ENCODE measurements at places on chromosomes 5 and 9. TPM values are rescaled to one million over a fixed set of nuclear protein-coding genes. Genes with fewer than 3 reads are reported as not detected.

The WDR36 gene
- total RNA-seq: 53.0 TPM

GRCh38 chr5:149810856-149811255 is 80.7 kb downstream of the PPARGC1B start:
- DNase-seq: no peak

DNA sequence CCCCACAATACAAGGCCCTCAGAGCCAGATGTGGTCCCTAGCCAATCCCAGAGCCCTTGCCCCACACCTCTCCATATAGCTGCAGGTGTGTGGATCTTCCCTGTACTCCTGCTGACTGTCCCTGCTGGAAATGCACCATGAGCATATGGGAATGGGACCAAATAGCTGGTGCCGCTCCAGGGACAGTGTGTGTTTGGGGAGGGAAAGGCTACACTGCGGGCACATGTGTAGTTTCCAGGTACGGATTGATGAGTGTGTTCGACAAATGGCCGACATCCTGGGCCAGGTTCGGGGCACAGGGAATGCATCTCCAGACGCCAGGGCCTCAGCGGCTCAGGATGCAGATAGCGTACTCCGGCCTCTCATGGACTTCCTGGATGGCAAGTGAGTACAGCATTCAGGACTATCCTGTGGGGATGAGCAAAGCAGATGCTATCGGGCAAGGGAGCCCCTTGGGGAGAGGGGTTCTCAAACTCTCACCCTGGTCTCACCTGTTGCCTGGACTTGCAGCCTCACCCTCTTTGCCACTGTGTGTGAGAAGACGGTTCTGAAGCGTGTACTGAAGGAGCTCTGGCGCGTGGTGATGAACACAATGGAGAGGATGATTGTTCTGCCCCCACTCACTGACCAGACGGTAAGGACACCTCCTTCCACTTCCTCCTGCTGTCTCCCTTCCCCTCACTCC is 91.1 kb upstream of the RUSC2 start:
- DNase-seq: no peak

DNA sequence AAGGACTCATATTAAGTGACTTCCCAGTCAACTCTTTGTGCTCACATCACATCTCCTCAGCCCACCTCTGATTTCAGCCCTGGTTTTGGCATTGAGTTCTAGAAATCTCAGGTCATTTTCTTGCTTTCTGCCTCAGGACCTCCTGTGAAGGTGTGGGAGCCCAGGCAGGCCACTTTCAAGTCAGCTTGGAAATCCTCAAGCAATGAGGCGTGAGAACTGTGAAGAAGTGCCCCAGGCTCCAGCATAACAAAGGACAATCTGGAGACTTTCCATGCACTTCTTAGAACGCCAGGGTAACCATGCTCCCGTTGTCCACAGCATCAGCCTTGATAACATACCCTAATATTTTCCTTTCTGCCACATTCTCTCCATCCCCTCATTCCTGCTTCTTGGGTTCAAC is 131.2 kb upstream of the MAP3K1 start:
- DNase-seq: no peak

DNA sequence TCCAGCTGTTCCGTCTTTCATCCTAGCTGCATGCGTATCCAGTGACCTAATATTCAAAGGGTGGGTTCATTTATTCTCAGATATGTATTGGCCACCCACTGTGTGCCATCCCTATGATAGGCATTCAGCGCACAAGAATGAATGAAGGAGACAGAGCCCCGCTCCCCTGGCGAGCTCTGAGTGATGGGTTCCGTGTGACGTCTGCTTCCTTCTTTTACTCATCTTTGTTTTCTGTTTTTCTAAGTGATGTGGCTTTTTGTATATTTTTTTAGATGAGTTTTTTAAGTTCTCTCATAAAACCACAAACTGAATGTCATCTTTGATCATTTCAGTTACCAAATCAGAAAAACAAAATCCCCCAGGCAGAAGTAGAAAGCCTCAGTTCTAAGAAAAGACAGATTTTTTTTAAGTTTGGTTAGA is 168.3 kb upstream of the OTULINL start:
- DNase-seq: no peak

DNA sequence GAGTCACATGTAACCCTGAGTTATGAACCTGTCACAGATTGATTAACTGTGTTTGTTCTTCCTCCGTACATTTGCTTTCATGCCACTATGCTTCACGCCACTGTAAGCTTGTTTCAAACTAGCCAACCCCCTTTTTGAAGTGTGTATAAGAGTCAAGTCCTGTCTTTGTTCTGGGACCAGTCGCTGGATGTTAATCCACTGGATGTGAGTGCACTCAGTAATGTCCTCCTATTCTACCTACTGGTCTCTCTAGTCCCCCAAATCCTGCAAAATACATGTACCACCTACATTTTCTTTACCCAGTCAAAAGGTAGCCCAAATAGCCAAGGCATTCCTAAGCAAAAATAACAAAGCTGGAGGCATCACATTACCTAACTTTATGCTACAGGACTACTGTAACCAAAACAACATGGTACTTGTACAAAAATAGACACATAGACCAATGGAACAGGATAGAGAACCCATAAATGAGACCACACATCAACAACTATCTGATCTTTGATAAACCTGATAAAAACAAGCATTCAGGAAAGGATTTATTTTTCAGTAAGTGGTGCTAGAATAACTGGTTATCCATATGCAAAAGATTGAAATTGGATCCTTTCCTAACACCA is 1139.1 kb upstream of the SEMA6A start:
- no peak for DNase-seq

- no peak for DNase-seq
Observed at GRCh38 chr5:38794986-38795385, 50.8 kb upstream of the OSMR start.

- no peak for DNase-seq
Observed at GRCh38 chr9:104247899-104248460, 153.9 kb downstream of the SMC2 start.
